T-helper 1 cell (primary cell): ENCODE measurements at places on chromosomes 12 and 14.

DNA sequence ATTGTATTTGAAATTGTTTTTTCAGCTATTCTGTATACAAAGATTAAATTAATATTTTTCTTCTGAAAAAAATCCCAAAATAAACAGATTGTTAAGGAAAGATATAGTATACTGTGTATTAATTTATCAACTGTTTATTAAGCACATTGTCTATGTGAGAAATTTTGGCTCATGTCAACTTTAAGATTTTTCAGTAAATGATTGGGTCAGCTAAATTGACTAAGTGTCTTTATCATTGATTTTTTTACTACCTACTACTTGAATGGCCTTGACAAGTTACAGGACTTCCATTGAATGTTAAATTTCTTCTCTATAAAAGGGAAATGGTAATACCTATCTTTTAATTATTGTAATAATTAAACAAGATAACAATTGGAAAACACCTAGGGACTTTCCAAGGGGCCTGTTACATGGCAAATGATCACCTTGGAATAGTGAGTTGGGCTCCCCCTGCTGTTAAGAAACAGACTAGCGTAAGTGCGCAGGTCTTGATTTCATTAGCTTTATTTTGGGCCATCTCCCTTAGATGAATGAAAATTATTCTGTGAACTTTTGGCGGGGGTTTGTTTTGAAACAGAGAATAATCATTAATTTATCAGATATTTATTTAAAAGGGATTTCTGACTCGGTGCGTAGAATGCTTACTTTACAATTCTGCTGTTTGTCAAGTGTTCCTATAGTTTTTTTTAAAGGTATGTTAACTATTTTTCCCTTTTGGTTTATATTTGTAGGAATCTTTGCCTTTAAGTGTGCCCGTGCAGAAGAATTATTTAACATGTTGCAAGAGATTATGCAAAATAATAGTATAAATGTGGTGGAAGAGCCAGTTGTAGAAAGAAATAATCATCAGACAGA is 14.5 kb upstream of the CCT2 start:
- DNase-seq = peak; percentile 26

DNA sequence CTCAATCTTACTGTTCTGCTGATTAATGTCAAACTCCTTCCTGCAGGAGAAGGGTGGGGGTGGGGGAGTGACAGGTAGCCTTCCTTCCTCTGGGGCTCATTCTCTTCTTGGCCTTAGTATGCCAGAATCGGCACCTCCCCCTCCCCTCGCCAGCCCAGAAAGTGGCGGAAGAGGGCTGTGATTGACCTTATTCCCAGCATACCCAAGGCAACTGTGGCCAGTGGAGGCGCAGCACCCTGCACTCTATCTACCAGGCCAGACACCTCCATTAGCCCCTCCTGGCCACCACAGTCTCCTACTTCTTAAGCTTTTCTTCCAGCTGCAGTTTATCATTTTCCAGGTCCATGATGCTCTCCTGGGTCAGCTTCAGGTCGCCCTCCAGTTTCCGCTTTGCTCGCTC is 15.5 kb downstream of the MYH6 start:
- no peak for DNase-seq

DNA sequence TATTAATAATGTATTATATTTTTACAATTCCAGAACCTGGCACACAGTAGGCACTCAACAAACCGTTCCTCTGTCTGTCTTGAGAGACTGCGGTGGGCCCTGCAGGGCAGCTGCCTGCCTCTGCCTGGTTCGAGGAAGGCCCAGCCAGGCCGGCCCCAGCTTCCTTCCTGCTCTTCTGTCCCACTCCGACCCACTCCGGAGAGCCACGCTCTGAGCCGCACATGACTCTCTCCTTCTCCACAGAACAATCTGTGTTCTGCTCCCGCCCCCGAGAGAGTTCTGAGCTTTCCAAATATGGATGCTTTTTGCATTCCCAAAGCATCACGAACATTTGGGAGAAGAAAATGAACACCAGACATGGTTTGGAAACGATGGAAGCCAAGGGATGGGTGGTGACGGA is 57.3 kb downstream of the TTC7B start:
- no peak for DNase-seq

DNA sequence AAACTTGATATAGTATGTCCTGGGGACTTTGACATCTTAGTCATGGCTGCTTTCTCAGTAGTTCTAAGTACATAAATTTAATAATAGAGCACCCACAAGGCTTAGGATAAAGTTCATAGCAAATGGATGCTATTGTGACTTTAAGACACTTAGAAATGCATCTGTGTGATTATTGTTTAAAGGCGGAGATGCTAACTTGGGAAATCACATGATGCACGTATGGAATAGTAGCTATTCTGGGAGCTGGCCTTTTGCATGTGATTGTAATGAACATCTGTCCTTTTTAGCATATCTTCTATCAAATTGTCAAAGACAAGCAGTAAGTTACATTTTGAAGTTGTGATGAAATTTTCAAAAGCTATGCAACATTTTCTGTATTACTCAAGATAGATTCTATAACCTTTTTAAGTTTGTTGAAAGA is 46.7 kb upstream of the ATP2A2 start:
- no peak for DNase-seq

DNA sequence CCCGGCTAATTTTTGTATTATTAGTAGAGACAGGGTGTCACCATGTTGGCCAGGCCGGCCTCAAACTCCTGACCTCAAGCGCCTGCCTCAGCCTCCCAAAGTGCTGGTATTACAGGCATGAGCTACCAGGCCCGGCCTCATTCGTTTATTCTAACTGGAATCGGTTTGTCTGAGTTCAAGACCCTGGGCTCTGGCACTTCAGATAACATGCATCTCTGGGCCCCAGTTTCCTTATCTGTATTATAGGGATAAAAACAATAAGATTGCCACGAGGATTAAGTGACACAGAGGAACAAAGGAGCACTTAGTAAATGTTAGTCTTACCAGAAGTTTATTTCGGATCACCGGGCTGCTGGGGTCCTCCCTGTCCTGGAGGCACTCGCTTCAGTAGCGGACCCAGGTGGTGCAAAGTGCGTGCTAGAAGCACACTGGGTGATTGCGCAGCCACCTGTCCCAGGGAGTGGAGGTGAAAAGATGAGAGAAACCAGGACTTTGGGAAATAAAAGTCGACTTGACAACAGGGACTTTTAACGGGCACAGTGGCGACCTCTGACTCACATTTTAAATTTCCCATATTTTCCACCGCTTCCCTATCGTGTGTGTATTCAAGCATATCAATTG is 37.5 kb downstream of the ACACB start:
- no peak for DNase-seq

- DNase-seq = no peak
Observed at GRCh38 chr14:65318636-65319506, 93.7 kb upstream of the FUT8 start.

- no peak for DNase-seq
Observed at GRCh38 chr12:86711731-86712130, 455.5 kb upstream of the MGAT4C start.

GRCh38 chr14:34650786-34651584 is 21.0 kb upstream of the SNX6 start:
- no peak for DNase-seq

DNA sequence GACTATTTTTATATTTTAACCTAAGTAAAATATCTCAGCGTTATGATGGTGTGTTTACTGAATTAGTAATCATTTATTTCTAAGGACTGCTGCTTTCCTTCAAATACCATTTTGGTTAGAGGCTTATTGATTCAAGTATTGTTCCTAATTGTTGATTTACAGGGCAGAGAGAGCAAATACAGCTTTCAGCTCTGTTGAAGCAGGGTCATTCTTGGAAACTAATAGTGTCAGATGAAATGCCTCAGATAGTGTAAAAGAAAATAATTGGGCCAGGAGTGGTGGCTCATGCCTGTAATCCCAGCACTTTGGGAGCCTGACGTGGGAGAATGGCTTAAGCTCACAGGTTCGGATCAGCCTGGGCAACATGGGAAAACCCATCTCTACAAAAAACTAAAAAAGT is 249.3 kb downstream of the FUT8 start:
- no peak for DNase-seq

DNA sequence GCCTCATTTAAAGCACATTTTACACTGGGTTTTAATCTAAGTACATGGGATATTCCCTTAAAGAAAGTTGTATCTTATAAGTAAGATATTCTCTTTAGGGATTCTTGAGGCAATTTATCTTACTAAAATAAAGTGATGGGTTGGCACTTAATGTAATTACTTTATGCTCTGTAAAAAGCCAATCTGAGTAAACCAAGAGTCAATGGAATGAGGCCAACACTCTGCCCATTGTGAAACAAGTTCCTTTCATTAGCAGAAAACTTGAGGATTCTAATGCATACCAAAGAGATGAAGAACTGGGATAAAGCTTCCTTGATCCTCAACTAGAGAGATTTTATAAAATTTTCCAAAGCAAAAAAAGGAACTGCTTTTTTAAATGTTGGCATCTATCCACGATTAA is 121.2 kb downstream of the METTL25 start:
- no peak for DNase-seq
